ENCODE measurements at places on chromosomes 5 and 9. TPM values are rescaled to one million over a fixed set of nuclear protein-coding genes. Genes with fewer than 3 reads are reported as not detected.

OR13C2 gene
- total RNA-seq: not detected

DDX4 gene
- 0.27 TPM for total RNA-seq

GTF2H2 gene
- 55.5 TPM for total RNA-seq

SYK gene
- total RNA-seq: 81.8 TPM

UQCRQ gene
- total RNA-seq: 110 TPM

FOXD4L4 gene
- total RNA-seq: 0.33 TPM

DNA sequence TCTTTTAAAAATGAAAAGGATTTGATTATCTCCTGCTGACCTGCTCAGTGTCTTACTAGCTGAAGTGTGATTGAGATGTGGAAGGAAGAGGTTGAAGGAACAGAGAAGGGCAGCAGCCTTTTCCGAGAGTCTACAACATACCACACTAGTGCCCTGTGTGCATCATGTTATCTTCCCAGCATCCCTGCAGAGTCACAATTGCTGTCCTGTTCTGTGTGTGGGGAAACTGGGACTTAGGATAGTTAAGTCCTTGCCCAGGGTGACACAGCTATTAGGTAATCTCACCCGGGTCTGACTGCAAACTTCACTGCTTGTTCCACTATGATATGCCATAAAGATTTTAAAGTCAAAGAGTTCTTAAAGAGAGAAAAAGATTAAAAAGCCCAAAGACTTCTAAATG, 55.8 kb downstream of the FAM78A start:
- no peak for DNase-seq

GRCh38 chr9:99431103-99431502, 209.0 kb downstream of the SEC61B start:
- DNase-seq: peak; percentile 8

DNA sequence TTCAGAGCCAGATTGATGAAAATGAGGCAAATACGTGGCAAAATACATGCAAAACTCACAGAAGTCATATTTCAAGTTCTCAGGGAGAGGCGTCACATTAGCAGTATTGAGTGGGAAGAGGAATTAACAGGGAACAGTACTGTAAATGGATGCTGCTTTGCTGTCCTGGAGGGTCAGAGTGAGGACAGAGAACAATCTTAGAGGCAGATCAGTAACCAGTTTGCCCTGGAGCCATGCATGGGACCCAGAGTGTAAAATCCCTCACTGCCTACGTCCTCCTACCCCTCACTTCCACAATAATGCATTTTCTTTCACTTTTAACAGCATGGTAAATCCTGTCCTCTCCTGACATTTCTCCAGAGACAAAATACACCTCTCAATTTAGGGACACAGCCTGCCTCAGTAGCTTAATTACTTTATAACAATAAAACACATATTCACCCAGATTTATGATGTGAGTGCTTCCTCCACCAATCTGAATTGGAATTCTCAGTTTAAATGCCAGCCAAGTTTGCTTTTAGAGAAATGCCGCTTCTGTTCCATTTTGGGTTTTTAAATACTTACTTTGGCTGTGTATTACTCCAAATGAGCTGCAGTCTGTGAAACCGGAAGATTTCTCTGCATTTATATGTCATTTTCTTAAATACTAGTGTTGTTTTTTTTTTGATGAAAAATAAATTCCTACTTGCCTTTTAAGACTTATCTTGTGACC, 70.0 kb downstream of the LMNB1 start:
- no peak for DNase-seq

- DNase-seq: peak; percentile 50
These were observed 44.5 kb upstream of the NR5A1 start for GRCh38 chr9:124551472-124552272.

DNA sequence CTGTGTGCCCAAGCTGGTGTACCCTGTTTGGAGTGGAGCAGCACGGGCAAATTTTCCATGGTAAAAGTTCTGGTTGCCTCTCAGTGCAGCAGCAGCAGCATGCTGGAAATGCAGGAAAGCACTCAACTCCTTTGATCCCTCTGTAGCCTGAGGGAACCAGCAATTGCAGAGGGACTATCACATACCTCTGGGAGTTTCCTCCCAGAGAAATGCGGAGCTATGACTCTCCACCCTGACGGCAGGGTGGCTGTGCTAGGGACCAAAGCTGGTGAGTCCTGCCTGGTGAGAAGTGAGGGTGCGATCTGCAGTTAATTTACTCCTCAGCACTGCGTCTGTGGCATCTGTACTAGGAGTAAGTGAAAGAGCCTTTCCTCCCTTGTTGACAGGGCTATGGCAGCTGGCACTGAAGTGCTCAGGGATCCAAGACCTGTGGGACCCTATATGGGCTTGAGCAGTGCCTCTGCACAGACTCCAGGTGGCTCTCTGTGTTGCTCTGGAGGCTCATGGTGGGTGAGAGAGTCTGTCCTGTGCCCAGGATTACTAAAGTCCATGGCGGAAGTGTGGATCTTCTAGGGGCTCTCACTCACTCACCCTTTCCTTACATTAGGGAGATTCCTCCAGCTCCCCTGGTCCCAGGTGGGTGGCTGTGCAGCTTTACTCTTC, 601.2 kb upstream of the TYRP1 start:
- DNase-seq: no peak

DNA sequence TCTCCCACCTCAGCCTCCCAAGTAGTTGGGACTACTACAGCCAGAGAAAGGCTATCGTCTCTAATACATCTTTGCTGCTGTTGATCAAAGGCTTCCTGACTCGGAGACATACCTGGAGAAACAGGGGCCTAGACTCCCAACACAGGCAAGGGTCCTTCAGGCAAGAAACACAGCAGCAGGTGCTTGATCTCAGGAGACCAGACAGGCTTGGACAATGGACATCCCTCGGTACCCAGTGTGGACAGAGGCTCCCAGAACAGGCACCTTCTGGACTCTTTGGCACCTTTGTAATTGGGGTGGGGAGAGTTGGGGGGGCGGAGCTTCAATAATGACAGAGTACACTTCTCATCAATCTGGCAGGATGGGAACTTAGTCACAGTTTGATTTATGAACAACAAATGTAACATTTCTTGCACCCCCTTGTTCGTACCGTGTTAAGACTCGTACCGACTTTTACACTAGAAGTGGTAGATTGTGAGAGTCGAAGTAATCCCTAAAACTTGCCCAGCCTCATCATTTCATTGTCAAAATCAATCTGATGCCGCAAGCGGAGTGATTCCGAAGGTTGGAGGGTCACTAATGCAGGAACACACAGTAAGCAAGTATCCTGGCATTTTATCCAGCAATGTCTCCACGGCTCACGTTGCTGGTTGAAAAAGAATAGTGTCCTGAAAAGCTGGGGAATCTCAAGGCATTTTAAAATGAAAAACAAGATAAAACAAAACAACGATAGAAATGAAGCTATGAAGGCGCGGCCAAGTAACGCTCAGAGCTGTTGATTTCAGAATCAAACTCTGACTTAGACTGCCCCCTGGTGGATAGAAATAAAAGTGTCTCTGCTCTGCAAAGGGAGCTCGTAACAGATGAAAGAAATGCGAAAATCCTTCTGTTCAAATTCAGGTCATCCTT, 46.4 kb upstream of the STK32A start:
- peak; percentile 61 for DNase-seq

GRCh38 chr5:82348784-82349425, 70.8 kb upstream of the RPS23 start:
- no peak for DNase-seq

- no peak for DNase-seq
These were observed 71.3 kb downstream of the LMX1B start for GRCh38 chr9:126684965-126685465.

GRCh38 chr9:77841739-77842386, 189.7 kb downstream of the GNAQ start:
- DNase-seq: no peak

- DNase-seq: no peak
These were observed 362.3 kb upstream of the PRR16 start for GRCh38 chr5:120101771-120102170.
